ENCODE measurements at places on chromosomes 11 and 22.

GRCh38 chr11:121213362-121213893 lies 79.1 kb upstream of the SC5D start:
- no peak for DNase-seq

DNA sequence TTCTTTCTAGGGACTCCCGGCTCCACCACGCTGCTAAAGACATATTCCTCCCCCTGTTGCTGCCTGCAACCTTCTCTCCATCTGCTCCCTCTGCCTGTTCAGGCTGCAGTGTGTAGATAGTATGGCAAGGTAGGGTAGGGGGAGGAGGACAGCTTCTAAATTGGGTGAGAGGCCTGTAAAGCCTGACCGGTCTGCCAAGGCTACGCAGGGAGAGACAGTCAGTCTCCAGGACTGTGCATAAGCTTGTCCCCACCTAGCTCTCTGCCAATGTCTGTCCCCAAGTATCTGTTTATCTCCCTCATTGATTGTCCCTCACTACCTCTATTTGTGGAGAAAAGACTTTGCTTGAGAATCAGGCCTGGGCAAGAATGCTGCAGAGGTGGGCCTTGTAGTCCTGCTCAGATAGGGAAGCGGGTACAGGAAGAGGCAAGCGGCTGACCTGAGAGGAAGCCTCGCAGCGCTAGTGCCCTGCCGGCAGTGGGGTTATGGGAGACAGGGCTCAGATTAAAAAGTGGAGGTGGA lies 871 bp upstream of the SEZ6L start:
- no peak for DNase-seq

- DNase-seq, result peak; percentile 71
These were observed 5.0 kb upstream of the MRPL11 start for GRCh38 chr11:66443602-66444001.

GRCh38 chr11:64041846-64042245 lies 6.1 kb downstream of the FLRT1 start:
- no peak for DNase-seq

DNA sequence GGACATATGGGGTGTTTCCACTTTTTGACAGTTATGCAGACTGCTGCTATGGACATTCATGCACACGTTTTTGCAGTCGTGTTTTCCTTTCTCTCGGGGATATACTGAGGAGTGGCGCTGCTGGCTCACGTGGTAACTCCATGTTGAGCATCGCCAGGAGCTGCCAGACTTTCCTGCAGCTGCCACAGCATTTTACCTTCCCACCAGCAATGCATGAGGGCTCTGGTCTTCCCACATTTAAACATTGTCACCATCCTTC lies 95.4 kb downstream of the TBC1D22A start:
- no peak for DNase-seq

GRCh38 chr11:103683576-103683975 lies 352.9 kb upstream of the DDI1 start:
- DNase-seq, result no peak

DNA sequence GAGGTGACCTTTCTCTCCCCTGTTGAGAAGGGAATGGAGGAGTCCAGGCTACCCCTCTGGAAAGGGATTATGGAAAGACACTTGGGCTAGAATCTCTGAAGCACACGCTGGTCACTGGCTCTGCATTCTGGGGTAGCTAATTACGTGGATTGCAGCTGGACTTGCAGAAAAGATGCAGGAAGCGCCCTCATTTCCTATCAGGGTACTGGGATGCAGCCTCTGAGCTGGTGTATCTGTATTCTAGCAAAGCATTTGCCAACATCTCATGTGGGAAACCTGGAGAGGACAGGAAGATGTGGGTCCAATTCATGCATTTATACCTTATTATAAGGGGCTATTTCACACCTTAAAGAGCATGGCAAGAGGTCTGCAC lies 44.3 kb downstream of the CD82 start:
- DNase-seq, result no peak

DNA sequence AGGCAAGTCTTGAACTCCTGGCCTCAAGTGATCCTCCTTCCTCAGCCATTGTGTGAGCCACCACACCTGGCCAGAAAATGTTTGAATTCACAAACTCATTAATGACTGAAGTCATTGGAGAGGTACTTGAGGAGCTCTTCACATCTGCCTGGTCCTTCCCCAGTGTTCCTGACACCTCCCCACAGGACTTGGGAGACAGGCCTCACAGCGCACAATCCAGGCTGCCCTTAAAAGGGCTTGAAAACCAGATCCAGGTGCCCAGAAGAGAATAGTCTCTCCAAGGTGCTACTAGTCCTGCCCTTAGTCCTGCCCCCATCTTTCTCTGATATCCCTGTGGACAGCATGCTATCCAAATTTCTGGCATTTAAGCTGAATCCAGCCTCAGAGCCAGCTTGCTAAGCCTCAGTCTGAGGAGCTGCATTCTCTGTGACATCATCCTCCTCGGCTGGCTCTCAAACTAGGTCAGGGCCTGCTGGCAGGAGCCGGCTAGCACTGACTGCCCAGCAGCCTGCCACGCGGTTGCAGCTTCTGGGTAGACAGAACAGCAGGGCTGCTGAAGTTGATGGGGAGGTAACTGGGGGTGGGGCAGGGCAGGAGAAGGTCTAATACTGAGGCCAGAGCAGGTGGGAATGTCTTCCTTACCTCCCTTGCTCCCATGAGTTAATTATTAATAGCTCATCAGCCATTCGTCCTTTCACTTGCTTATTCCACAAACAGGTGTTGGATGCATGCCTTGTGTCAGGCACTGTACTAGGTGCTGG lies 35.3 kb upstream of the NECTIN1 start:
- no peak for DNase-seq

DNA sequence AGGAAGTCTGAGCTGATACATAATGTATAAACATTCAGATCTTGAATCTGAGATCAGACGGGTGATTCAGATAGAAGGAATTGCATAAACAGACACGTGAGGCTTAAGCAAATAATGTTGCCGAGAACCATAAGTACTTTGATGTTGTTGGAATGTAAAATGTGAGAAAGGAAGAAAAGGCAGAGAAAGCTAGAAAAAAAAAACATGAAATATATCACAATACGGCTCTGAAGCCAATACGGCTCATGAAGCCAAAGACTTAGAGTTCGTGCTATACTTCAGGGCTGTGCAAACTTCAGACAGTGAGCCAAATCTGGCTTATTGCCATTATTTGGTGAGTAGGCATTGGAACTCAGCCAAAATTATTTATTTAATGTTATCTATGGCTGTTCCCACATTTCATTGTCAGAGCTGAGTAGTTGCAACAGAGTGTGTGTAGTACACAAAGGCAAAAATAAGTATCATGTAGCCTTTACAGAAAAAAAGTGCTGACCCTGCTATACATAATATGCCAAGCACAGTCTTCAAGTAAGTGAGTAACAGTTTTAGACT lies 673.3 kb downstream of the CNTN5 start:
- peak; percentile 71 for DNase-seq

GRCh38 chr22:29298641-29299040 lies 7.8 kb upstream of the GAS2L1 start:
- no peak for DNase-seq
